Tibial nerve (tissue), 4 donors: ENCODE measurements at places on chromosomes 2 and 18. TPM values are rescaled to one million over a fixed set of nuclear protein-coding genes. Genes with fewer than 3 reads are reported as not detected.
A peak's percentile ranks its signal among the peaks of the same experiment; 100 is the strongest.

SLC19A3 gene
- total RNA-seq = 20.4 TPM

- DNase-seq = no peak
These were observed 99.1 kb downstream of the TACR1 start for GRCh38 chr2:75100011-75100800.

DNA sequence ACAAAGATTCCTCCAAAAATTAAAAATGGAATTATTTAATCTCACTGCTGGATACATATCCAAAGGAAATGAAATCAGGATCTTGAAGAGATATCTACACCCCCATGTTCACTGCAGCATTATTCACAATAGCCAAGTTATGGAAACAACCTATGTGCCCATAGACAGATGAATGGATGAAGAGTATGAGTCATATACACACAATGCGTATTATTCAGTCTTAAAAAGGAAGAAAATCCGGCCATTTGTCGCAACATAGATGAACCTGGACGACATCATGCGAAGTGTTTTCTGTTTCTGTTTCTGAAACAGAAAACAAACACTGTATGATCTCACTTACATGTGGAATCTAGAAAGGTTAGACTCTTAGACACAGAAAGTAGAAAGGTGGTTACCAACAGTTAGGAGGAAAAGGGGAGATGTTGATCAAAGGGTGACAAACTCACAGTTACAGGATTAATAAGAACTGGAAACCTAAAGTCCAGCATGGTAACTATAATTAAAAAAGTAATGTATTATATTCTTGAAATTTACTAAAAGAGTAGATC, 87.8 kb upstream of the ERBB4 start:
- no peak for DNase-seq

DLGAP1 gene
- 3.3 TPM for total RNA-seq

VIL1 gene
- total RNA-seq = not detected

TNFRSF11A gene
- 10.5 TPM for total RNA-seq

RAB27B gene
- total RNA-seq = not detected

SERPINB3 gene
- not detected for total RNA-seq

GRCh38 chr2:241272303-241273209, 42.9 kb downstream of the HDLBP start:
- DNase-seq = peak; percentile 54

- no peak for DNase-seq
These were observed 44.3 kb upstream of the MYO1B start for GRCh38 chr2:191200910-191201309.

GRCh38 chr2:74927621-74928020, 30.8 kb upstream of the POLE4 start:
- no peak for DNase-seq
